ENCODE measurements at places on chromosomes 13 and 19. TPM values are rescaled to one million over a fixed set of nuclear protein-coding genes. Genes with fewer than 3 reads are reported as not detected.

Gene MYO9B
- 80.3 TPM for total RNA-seq

Gene OSCAR
- total RNA-seq, result 0.22 TPM

Gene CCNA1
- total RNA-seq, result 9.4 TPM

Gene KCNN4
- 1.3 TPM for total RNA-seq

Gene DACH1
- total RNA-seq, result 0.37 TPM

Gene AZU1
- not detected for total RNA-seq

Gene ZNF490
- total RNA-seq, result 11.0 TPM

Gene GFY
- total RNA-seq, result 0.11 TPM

Gene CAMSAP3
- not detected for total RNA-seq

Gene STK11
- 104 TPM for total RNA-seq

Gene C2CD4C
- total RNA-seq, result 0.33 TPM

Gene CBLC
- not detected for total RNA-seq

Gene NKPD1
- total RNA-seq, result 0.44 TPM

Gene PSG5
- 5.0 TPM for total RNA-seq

Gene FREM2
- under 0.01 TPM for total RNA-seq

Gene MRPL34
- 35.2 TPM for total RNA-seq

Gene ATCAY
- not detected for total RNA-seq

Gene ATXN8OS
- not detected for total RNA-seq

Gene PRKCSH
- 118 TPM for total RNA-seq

Gene C1QTNF9
- not detected for total RNA-seq

Gene POSTN
- 13.1 TPM for total RNA-seq

Gene NPAS1
- 0.50 TPM for total RNA-seq

Gene SHISA7
- not detected for total RNA-seq

Gene IL11
- total RNA-seq, result 6.9 TPM

Gene TGFBR3L
- total RNA-seq, result 0.89 TPM

Gene ZNF69
- total RNA-seq, result 2.9 TPM

Gene ADPRHL1
- total RNA-seq, result 0.75 TPM

Gene SGCG
- 0.75 TPM for total RNA-seq

Gene IL4I1
- total RNA-seq, result 1.3 TPM

Gene FCGBP
- 2.1 TPM for total RNA-seq

Gene CYP2B6
- not detected for total RNA-seq

Gene IGFL1
- not detected for total RNA-seq

Gene C19orf85
- total RNA-seq, result not detected

Gene FSD1
- total RNA-seq, result 15.5 TPM

Gene NCAN
- under 0.01 TPM for total RNA-seq

Gene MYO16
- total RNA-seq, result under 0.01 TPM

Gene FCAR
- total RNA-seq, result not detected

Gene TEAD2
- 13.7 TPM for total RNA-seq
